ENCODE measurements at places on chromosomes 1 and 21.
A peak's percentile ranks its signal among the peaks of the same experiment; 100 is the strongest.

GRCh38 chr1:3271866-3272265, 182.6 kb upstream of the ARHGEF16 start:
- H3K36me3 ChIP-seq: no peaks in the 10 kb centered on the region
- DNase-seq: no peak
- peaks cover 10% of the 10 kb centered on the region for H3K4me1 ChIP-seq
- no peak overlapping the region for H3K27ac ChIP-seq
- no peak overlapping the region for H3K4me3 ChIP-seq
- no peaks in the 10 kb centered on the region for H3K27me3 ChIP-seq

GRCh38 chr1:167997037-167997575, 60.2 kb upstream of the MPC2 start:
- H3K27me3 ChIP-seq: no peaks in the 10 kb centered on the region
- H3K27ac ChIP-seq: no peak overlapping the region
- no peak overlapping the region for H3K4me3 ChIP-seq
- H3K4me1 ChIP-seq: no peaks in the 10 kb centered on the region

DNA sequence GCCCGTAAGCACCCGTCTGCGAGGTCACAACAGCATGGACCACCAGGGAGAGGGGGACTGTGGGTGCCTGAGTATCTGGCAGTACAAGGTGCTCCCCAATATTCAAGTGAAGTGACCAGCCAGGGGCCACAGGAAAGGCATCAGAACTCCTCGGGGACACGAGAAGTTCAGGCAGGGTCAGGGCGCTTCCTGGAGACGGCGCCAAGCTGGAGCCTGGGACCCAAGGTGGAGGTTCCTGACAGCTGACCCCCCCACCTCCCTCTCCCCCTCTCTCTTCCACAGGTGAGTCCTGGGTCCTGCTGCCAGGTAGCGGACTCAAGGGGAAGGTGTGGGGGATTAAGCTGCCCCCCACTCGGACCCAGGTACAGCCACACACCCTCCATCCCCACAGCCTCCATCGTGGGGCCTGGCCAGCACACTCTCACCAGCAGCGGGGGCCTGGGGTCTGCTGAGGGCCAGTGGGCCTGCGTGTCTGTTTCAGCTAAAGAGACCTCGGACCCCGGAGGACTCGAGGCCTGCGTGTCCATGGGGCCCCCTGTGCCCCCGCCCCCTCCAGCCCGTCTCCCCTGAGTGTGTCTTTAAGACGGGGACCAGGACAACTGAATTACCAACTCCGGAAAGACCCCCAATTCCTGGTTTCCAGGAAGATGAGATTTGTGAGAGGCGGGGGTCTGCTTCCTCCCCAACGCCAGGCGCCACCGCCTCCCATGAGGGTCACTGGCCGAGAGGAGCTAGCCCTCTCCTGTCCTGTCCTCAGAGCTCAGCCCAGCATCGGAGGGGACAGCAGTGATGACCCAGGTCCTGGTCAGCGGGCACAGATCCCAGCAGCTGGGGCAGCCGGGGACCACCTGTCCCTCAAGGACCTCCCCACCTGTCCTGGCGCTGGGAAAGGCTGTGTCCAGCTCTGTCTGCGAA, 6.2 kb downstream of the TNFRSF18 start:
- no peak for DNase-seq
- peaks cover 51% of the 10 kb centered on the region for H3K27me3 ChIP-seq
- H3K4me3 ChIP-seq: peak overlapping the region; percentile 64
- no peak overlapping the region for H3K27ac ChIP-seq
- H3K4me1 ChIP-seq: peaks cover 3% of the 10 kb centered on the region

- no peaks in the 10 kb centered on the region for H3K36me3 ChIP-seq
- no peaks in the 10 kb centered on the region for H3K4me1 ChIP-seq
- no peaks in the 10 kb centered on the region for H3K27me3 ChIP-seq
These were observed 323.5 kb downstream of the SIPA1L2 start for GRCh38 chr1:232306269-232306961.

GRCh38 chr1:155504207-155504606, 58.4 kb downstream of the ASH1L start:
- no peak for DNase-seq
- no peaks in the 10 kb centered on the region for H3K4me1 ChIP-seq
- no peaks in the 10 kb centered on the region for H3K36me3 ChIP-seq
- no peaks in the 10 kb centered on the region for H3K27me3 ChIP-seq
- no peak overlapping the region for H3K4me3 ChIP-seq
- H3K27ac ChIP-seq: no peak overlapping the region

DNA sequence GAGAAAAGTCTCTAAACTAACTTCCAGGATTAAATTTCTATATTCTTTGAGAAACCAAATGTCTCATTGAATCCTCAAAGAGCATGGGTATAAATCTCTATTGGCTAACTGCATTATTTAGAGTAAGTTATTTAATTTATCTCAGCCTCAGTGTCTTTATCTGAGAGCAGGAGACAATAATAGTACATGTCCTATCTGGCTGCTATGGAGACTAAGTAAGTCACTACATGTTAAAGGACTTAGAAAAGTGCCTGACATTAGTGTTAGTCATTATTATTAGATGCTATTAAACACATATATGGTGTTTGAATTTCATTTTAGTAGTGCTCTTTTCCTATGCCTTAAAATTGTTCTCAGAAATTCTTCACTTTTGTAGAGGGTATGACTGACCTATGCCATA, 505.2 kb downstream of the NEGR1 start:
- H3K36me3 ChIP-seq: no peaks in the 10 kb centered on the region
- no peak for DNase-seq
- H3K27ac ChIP-seq: no peak overlapping the region
- no peaks in the 10 kb centered on the region for H3K27me3 ChIP-seq
- H3K4me3 ChIP-seq: no peak overlapping the region

DNA sequence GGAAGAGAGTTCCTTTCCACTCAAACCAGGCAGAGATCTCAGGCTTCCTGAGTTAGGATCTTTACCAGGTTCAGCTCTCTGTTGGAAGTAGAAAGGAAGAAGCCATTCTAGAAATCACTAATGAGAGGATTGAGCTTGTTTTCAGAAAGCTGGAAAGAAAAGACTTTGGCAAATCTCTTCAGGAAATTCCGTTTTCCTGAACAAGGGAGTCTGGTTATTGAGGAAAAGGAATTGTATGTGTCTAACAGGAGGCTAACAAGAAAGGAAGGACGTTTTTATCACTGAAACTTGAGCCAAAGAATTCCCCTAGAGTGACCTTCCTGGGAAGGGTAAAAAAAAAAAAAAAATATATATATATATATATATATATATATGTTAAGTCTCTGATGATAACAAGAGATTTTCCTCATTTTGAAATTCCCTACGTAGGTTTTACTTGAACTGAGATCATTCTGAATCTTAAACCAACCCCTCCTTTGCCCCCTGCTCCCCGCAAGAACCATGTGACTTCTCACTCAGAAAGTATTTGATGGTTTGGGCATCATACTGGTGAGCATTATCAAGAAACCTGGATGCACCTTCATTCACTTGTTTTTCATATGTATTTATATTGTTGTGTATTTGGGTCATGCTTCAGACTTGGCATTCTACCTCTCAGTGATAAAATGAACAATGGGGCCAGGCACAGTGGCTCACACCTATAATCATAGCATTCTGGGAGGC, 98.4 kb upstream of the BMP8A start:
- DNase-seq: no peak
- H3K4me3 ChIP-seq: no peak overlapping the region
- peaks cover 6% of the 10 kb centered on the region for H3K36me3 ChIP-seq

GRCh38 chr1:89987159-89987819, 7.6 kb upstream of the ZNF326 start:
- H3K36me3 ChIP-seq: no peaks in the 10 kb centered on the region
- peaks cover 14% of the 10 kb centered on the region for H3K4me1 ChIP-seq
- H3K4me3 ChIP-seq: no peak overlapping the region
- no peak overlapping the region for H3K27ac ChIP-seq

- no peaks in the 10 kb centered on the region for H3K4me1 ChIP-seq
- DNase-seq: no peak
- H3K36me3 ChIP-seq: no peaks in the 10 kb centered on the region
- H3K4me3 ChIP-seq: no peak overlapping the region
- no peak overlapping the region for H3K27ac ChIP-seq
These were observed 176.3 kb downstream of the AJAP1 start for GRCh38 chr1:4830707-4831106.

DNA sequence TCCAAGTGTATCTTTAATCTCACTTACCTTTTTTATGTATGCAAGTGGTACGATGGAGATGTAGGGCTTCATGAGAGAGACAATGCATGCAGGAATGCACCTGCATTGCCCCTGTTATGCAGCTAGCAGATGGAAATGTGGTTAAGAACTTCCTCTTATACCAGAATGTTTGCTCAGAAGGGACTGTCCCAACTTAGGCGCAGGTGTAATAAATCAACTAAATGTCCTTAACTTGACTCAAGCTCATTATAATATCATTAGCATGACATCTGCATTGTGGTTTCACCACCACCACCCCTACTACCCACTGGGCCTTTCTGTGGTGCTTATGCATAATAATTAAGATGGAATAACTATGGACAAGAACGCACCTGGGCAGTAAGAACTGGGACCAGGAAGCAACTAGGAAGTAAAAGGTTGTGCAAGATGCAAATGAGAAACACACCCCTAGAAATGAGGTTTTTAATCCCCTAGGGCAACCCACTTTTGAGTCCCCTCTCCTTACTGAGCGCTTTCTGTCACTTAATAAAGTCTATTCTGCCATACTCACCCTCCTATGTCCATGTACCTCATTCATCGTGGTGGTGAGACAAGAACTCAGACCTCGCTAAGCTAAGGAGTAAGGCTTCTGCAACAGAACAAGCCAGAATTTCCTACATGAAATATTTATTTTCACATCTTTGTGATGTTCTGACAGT, 1103.3 kb upstream of the B3GALT2 start:
- H3K4me3 ChIP-seq: no peak overlapping the region
- no peak overlapping the region for H3K27ac ChIP-seq
- DNase-seq: no peak
- no peaks in the 10 kb centered on the region for H3K4me1 ChIP-seq

GRCh38 chr1:41529621-41530395, 45.3 kb upstream of the EDN2 start:
- DNase-seq: no peak
- no peak overlapping the region for H3K4me3 ChIP-seq
- H3K27me3 ChIP-seq: no peaks in the 10 kb centered on the region
- no peaks in the 10 kb centered on the region for H3K36me3 ChIP-seq

DNA sequence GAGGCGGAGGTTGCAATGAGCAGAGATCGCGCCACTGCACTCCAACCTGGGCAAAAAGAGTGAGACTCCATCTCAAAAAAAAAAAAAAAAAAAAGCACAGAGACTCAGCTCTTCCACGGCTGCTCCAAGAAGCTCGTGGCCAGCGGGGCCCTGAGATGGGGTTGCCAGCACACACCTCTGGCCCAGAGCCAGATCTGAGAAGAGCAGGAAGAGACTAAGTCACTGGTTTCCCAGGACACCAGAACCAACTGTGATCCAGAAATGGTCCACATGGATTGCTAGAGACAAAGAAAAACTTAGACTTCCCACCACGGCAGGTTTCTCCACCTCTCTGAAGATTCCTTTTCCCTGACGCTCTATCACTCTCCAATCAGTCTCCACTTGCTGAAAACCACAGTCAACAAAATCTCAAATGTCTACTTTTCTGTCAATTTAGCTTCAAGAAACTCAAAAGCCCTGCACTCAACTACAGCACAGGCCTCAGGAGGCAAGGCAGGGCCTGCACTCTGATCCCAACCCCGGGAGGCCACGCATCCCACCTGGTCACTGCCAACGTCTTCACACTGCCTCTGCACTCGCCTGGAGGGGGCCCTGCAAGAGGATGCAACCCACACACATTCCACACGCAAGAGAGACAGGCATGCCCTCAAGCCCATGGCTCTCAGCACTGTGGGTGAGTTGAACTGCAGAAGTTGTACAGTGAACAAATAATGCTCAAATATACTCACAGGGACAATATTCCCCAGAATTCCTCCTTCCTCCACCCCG, 79.0 kb downstream of the NPHP4 start:
- no peaks in the 10 kb centered on the region for H3K4me1 ChIP-seq
- no peaks in the 10 kb centered on the region for H3K27me3 ChIP-seq
- no peaks in the 10 kb centered on the region for H3K36me3 ChIP-seq
- no peak overlapping the region for H3K27ac ChIP-seq
- no peak overlapping the region for H3K4me3 ChIP-seq

DNA sequence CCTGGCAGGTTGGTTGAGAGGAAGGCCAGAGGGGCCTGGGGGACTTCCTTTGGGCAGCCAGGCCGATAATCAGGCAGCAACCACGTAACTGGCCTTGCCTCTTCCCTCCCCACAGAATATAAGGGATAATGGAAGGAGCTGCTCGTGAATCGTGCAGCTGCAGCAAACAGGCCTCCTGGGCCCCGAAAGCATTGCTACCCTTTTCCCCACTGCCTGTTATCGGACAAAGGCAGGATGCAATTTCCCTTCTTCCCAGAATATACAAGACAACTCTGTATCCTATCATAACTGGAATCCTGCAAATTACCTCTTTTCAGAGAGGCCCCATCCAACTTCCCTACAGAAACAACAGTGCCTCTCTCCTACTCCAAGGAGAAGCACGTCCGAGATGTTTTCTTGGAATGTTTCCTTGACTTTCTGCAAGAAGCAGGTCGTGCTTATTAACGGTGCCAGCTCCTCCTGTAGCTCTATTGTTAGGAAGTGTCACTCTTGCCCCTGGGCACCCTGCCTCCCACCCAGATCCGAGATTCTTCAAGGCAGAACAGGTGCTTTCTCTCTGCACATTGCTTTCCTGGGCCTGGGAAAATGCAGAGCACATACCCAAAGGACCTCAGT, 106.0 kb upstream of the TIAM1 start:
- no peak overlapping the region for H3K27ac ChIP-seq
- no peaks in the 10 kb centered on the region for H3K4me1 ChIP-seq
- DNase-seq: no peak
- no peaks in the 10 kb centered on the region for H3K27me3 ChIP-seq
- no peaks in the 10 kb centered on the region for H3K36me3 ChIP-seq

DNA sequence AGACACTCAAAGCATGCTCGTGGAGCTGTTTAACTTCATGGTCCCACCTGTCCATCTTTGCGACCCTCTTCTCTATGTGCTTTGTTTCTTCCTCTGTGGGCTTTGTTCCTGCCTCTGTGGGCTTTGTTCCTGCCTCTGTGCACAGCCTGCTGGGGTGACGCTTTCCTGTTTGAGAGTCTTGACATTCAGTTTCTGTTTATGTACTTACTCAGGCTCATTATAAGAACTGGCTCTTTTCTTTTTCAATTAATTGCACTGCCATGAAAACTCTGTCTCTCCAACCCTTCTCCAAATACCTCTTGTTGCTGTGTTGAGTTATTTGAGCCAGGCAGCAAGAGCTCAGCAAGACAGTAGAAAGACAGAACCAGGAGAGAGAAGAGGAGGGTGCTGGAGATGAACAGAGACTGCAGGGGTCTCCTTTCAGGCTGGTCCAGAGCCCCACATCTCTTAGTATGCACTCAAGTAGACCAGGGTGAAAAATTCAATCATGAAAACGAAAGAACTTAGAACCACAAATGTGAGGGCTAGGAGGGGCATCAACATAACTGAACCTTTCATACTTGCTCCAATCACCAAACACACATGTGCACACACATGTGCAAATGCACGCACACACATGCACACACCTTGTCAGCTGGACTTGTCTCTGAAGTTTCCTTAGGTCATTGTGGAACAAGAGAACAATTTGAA, 88.3 kb upstream of the SGIP1 start:
- no peaks in the 10 kb centered on the region for H3K36me3 ChIP-seq
- no peak overlapping the region for H3K4me3 ChIP-seq
- no peak overlapping the region for H3K27ac ChIP-seq
- no peaks in the 10 kb centered on the region for H3K27me3 ChIP-seq
- peak; percentile 14 for DNase-seq
- no peaks in the 10 kb centered on the region for H3K4me1 ChIP-seq

- peaks cover 16% of the 10 kb centered on the region for H3K27me3 ChIP-seq
- H3K4me3 ChIP-seq: peak overlapping the region; percentile 50
- peak; percentile 92 for DNase-seq
- no peaks in the 10 kb centered on the region for H3K36me3 ChIP-seq
- no peak overlapping the region for H3K27ac ChIP-seq
These were observed 375.7 kb upstream of the CAMK1G start for GRCh38 chr1:209207701-209208286.
